ENCODE measurements at places on chromosomes 7 and 10. TPM values are rescaled to one million over a fixed set of nuclear protein-coding genes. Genes with fewer than 3 reads are reported as not detected.

- no peak for DNase-seq
Observed at GRCh38 chr7:138842111-138842510, 44.1 kb upstream of the ATP6V0A4 start.

DNA sequence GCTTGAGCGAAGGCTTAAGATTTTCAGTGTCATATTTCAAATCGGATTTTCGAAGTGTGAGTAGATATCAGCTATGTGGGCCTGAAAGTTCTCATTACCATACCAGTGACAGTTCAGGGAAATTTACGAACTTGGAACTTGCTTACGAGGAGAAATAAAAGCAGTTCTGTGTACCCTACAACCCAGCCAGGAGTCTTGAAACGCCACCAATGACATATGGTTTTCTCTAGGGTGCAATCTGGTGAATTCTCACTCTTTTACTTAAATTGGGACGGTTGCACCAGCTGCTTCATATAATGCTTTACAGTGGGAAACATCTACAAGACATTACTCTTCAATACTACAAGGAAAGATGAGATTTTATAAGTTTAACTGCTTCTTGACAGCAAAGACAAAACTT lies 253.6 kb upstream of the FOXK1 start:
- DNase-seq, result no peak

- DNase-seq, result no peak
Observed at GRCh38 chr10:6013413-6014192, 36.3 kb upstream of the IL15RA start.

DNA sequence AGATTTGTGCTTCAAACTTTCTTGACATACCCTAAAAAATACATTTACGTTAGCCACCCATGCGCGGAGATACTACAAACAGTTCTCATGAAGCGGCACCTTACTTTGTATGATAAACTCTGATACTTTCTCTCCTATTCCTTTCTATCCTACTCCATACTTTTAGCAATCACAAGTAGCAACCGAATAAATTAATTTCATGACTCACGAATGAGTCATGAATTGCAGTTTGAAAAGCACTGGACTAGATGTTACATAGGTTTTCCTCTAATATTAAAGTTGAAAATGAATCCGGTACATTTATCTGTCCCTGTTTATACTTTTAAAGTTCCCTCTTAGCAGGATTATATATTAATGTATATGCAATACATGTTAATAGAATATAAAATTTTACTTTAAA lies 67.6 kb downstream of the CUBN start:
- no peak for DNase-seq

DNA sequence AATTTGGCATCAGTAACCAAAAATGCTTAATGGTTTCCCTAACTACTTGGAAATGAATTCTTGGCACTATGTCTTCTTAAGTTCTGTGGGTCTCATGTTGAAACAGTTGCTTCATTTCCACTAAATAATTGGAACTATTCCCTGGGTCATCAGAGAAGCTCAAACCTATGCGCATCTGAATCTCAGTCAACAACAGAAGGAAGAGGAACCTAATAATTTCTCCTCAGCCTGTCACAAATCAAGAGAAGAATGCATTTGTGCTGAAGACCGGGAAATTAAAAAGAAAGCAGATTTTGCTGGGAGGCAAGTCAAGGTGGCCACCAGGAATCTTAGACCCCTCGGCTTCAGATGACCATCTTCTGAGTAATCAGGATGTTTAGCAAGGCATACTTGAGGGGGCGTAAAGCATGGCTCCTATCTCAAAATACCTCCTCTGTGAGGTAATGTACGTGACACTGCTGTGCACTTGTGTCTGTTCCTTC lies 41.4 kb downstream of the TOMM7 start:
- DNase-seq, result no peak

ECD gene
- total RNA-seq, result 28.7 TPM
